Hippocampal formation (tissue), 2 donors: ENCODE measurements at places on chromosomes 7 and 10.

DNA sequence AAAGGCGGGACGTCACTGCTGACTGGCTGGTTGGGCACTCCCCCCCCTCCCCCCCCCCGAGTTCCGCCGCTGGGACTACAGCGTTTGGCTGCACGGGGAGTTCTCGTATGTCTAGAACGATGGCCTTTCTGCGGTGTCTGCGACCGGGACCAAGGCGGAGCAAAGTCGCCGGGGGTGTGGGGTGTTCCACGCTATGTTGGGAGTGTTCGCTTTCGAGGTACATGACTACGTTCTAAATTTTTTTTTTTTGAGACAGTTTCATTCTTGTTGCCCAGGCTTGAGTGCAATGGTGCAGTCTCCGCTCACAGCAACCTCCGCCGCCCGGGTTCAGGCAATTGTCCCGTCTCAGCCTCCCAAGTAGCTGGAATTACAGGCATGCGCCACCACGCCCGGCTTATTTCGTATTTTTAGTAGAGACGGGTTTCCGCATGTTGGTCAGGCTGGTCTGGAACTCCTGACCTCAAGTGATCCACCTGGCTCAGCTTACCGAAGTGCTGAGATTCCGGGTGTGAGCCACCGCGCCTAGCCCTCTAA, 573 bp upstream of the IDI1 start:
- DNase-seq, result no peak

GRCh38 chr7:137816696-137817320, 30.0 kb downstream of the DGKI start:
- no peak for DNase-seq

GRCh38 chr7:42770114-42770513, 141.8 kb downstream of the C7orf25 start:
- DNase-seq, result no peak

DNA sequence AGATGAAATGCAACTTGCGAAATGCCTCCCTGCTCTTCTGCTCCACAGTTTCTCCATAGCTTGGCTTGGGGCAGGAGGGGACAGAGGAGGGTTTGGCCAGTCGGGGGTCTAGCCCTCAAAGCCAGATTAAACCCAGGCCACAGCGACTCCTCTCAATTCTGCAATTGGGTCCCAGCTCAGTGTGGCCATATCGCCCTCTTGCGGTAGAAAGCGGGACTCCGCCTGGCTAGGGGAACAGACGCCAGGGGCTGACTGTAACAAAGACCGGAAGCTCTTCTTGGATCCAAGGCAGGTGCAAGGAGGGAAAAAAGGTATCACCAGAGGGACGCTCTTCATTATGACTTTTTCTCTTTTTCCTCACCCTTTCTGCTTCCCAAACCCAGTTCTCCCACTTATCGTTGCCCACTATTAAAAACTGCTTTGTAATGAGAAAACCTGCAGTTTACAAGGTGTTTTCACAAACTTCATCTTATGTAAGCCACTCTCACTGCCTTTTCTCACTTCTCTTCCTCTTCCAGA, 36.6 kb upstream of the TNPO3 start:
- peak; percentile 30 for DNase-seq

- DNase-seq, result no peak
Measured at GRCh38 chr7:24441314-24442027, 131.8 kb upstream of the PALS2 start.

- no peak for DNase-seq
Measured at GRCh38 chr10:23172429-23173213, 19.5 kb upstream of the PTF1A start.

DNA sequence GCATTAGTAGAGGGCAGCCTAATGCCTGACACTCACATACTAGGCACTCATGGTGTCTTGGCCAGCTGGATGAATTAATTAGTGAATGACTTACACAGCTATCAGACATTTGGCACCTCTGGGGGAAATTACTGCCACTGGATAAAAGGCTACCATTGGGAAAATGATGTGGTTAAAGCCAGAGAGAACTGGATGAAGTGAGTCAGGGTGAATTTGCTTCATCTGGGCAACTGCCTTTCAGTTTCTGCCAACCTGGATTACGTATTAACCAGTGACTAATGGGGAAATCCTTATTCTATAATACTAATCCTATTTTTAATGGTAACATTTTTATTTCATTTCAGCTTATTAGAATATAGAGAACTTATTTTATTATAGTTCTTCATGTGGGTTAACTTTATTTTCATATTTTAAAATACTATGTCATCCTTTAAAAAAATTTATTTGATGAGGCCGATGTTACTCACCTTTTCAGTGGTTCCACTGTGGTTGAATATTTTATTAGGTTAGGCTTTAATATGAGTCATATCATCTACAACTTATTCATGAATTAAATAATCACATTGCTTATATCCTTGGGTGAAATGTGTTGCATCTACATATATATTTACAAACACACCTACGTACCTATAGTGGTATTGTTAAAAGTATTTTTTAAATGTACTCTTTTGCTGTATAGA, 85.6 kb upstream of the CAPZA2 start:
- DNase-seq, result no peak
